Ovary (tissue), 10 donors: ENCODE measurements at places on chromosomes 3 and 15.

DNA sequence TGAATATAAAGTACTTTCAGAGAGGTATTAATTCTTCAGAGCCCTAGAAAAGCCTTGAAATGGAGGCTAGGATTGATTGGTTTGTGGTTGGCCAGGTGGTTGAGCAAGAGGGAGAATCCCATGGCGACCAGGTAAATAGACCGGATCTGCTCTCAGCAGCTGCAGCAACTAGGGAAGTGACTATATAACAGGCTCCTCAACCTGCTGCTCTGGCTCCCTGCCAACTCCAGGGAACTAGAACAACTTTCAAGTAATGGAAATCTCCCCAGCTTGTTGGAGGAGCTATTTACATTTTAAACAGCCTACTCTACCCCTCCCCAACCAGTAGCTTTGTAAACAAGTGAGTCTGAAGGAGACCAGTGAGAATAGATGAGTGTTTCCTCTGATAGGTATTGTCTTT is 121.8 kb upstream of the CADM2 start:
- no peak for DNase-seq

DNA sequence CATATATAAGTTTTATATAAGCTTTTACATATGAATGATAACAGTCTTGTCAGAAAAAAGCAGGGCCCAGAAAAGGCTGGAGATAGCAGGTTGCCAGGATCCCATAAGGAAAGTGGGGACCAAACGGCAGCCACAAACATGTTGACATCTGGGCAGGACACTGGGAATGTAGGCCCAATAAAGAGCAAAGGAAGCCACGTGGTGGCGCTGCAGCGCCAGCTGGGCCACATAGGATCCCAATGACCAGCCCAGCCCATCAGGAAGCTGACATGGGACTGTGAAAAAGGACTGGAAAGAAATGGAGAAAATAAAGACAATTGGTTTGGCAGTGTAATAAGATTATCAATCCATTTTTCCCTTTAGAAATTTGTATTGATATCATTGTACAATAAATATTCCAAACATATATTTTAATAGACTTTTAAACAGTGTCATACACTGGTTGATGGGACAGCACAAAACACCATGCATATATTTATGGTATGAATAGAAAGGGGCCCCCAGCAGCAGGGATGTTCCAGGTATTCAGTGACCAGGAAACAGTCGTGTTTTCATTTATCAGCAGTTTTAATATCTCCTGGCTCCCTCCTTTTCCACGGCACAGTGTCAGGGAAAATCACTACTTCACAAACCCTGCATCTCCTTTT is 89.0 kb upstream of the STRIT1 start:
- DNase-seq = peak; percentile 37

DNA sequence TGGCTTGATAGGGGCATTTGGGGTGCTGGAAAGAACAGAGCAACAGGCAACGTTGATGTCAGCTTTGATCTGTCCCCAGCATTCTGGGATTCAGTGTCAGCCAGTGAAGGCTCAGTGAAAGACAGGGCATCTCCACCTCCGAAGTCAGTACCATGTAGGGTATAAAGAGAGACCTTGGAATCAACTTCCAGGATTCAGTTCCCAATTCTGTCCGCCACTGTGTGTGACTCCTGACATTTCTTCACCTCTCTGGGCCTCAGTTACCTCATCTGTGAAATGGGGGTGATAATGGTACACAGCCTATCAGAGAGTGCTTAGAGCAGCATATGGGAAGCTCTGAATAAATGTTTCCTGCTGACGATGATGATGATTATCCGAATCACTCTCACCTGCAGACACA is 55.6 kb upstream of the FLNB start:
- no peak for DNase-seq

DNA sequence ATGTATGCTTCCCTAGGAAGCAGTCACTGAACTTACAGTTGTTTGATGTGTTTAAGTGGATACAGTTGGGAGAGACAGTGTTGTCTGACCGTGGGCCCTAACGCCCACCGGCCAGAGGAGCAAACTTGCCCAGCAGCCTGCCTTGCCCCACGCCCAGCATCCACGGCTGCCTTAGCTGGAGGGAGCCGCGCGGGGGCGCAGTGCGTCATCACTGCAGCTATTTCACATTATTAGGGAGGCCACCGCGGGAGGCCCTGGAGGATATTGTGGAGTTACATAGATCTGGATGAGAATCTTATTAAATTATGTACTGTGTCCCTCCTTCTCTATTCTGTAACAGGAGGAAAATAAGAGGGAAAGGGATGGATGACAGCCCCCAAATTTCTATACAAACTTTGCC is 267.2 kb downstream of the GABRG3 start:
- DNase-seq = no peak

DNA sequence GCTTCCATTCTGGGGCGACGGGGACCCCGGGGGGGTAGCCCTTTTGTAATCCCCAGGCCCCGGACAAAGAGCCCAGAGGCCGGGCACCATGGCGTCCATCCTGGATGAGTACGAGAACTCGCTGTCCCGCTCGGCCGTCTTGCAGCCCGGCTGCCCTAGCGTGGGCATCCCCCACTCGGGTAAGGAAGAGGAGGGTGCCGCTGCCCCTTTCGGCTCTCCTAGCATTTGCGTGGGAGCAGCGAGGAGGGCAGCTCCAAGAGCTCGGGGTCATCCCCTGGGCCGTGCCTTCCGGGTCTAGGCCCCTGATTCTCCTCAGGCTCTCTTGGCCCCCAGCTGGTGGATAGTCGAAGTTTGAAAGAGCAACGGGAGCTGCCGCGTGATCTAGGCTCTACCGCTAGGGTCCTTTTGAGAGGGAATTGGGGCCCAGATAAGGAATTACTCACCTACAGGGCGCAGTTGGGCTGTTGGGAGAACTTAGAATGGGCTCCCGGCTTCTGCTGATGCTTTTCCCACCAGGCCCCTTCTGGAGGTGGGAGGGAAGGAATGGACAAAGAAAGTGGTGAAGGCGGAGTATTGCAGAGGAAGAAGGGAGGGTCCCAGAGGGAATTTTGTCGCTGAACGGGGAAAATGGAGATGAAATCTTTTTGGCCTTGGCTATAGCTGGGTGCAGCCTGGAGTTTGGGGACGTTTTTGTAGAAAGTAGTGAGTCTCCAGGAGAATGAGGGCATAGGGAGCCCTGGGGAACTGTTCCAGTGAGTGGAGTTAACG is 615 bp downstream of the VPS18 start:
- DNase-seq = no peak

- DNase-seq = no peak
Observed at GRCh38 chr3:66099541-66100065, 60.9 kb upstream of the MAGI1 start.

DNA sequence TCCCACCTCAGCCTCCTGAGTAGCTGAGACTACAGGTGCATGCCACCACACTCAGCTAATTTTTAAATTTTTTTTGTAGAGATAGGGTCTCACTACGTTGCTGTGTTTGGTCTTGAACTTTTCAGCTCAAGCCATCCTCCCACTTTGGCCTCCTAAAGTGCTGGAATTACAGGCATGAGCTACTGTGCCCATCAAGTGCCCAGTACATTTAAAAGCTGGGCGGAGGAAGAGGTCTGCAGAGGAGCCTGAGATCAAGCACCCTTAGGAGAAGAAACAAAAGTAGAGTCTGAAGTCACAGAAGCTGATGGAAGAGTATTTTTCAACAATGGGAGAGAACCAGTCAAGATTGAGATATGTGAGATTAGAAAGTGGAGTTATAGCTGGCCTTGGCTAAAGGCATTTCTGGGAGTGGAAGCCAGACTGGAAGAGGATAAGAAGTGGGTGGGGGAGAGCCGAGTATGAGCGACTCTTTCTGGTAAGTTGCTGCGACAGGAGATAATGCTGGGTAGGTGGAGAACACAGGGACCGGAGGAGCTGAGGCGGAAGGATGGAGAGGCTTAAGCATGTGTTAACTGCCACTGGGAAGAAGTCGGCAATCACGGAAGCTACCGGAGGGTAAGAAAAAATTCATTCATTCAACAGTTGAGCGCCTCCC is 782 bp upstream of the IREB2 start:
- no peak for DNase-seq

DNA sequence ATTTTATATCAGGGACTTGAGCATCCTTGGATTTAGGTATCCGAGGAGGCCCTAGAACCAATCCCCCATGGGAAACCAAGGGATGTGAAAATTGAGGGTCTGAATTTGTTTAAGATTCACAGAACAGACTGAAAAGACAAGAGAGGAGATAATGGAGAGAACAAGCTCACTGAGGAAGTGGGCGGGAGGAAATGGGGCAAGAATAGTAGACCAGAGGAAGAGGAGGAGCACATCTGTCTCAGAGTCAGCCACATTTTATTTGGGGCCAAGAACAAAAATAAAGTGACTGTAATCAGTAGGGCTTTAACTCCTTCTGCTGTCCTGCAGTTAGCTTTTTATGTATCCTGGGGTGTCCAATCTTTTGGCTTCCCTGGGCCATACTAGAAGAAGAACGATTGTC is 63.8 kb downstream of the BLM start:
- no peak for DNase-seq

GRCh38 chr3:121730940-121731687 is 18.4 kb downstream of the GOLGB1 start:
- DNase-seq = no peak

DNA sequence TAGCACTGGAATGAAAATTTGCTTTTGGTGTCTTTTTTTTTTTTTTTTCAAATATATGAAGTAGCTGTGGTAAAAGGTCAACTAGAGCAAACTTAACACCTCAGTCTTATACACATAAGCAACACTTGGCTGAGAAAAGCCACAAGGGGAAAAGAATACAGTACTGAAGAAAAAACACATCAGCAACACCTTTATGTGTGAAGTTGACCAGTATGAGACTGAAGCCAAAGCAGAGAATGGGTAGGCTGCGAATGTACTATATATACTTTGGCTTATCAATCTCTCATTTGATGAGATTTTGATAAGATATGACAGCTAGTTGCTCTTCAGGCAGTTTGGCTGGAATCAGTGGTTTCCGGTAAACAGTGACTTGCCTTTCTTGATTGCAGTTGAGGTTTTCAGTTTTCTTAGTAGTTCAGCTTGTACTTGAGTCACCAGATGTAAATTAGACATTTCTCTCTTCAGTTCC is 22.0 kb upstream of the ZCWPW2 start:
- no peak for DNase-seq

DNA sequence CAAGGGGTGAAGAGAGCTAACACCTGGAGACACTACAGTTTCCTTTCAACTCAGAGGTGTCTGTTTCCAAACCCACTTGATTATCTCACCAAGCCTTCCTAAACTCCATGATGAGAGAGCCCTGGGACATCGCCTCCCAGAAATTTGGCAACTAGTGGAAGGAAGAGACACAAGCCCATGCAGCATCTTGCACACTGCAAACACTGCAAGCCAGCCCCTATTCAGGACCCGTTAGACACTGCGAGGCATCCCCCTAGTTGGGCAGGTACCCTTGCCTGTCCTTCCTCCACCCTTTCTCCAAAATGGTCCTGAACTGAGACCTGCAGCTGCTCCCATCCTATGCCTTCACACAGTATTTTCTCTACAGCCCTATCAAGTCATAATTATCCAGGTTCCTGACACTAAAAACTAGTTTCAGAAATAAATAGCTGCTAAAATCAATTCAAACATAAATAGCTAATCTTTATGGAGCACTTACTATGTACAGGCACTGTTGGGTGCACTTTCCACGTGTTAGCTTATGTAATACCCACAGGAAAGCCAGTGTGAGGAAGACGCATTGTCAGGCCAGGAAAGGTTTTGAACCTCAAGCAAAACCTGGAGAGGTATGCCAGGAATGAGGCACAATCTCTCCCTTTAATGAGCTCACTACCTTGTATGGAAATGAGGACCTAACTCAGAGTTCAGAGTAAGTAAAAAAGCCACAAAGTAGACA is 2.8 kb downstream of the MAGI1 start:
- DNase-seq = no peak

DNA sequence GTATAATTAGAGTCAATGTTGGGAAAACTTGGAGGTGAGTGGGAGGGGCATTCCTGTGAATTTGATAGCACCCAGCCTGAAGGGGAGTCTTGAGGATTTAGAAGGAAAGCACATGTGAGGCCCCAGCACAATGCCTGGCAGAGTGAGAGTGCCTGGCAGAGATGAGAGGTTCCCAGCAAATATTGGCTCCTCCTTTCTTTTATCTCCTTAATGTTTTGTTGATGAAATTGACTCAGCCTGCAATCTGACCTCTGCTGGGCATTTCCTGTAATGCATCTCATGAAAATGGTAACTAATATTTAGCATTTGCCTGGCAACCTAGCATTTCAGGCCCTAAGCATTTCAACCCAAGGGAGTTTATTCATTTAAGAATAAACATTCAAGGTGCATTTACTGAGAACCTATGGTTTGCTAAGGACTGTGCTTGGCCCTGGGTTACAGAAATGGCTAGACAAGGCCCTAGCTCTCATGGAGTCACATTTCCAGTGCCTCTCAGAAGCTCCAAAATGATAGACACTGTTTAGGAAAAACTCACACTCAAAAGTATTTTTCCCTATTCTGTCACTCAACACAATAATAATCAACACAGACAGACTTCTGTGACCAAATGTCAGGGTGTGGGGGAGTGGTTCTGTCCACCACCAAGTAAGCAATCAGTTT is 19.0 kb downstream of the PDHB start:
- DNase-seq = peak; percentile 50

DNA sequence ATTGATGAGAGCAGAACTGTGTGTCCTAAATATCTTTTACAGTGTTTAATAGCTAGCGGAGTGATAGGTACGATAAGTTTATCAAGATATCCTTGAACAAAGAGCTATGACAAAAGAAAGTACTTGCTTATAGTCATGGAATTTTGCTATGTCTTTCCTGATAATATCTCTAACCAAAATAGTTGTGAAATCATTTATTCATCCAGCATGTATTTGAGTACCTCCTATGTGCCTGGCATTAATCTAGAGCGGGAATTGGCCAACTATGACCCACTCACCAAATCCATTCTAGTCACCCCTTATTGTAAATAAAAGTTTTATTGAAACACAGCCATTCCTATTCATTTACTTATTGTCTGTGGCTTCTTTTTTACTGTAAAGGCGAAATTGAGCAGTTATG is 46.6 kb downstream of the ZFAND6 start:
- no peak for DNase-seq

DNA sequence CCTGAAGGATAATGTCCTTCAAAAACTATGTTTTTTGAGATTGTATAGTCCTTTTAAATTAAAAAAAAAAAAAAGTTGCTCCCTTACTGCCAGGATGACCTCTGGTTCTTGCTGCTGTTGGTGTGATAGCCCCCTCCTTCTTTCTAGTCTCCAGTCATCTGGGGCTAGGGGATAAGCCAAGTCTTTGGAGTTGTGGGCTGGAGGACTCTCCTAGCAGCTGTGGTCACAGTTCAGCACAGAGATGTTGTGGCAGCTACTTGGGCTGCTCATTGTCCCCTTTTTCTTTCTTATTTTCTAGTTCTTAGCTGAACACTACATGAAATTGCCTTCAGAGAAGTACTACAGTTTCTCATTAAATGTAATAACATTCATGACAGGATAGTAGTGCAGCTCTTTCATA is 39.2 kb upstream of the APH1B start:
- DNase-seq = no peak

DNA sequence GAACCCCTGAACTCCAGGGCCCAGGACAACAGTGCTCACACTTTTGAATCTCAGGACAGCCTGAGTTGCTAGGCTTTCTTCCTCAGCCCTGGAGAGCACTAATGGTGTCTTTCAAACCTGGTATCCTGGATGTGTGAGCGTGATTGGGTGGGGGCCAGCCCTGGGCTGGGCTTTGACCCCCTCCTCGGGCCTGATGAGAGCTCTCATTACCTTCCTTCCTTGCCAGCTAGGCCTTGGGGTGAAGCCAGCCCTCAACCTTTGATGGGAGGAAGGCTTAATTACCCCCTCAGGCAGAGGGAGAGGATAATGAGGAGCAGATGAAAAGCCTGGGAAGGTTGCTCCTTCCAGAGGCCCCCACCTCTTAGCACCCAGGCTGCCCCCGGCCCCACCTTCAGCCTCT is 31.1 kb upstream of the INSYN1 start:
- DNase-seq = no peak
